ENCODE measurements at places on chromosomes 4 and X. TPM values are rescaled to one million over a fixed set of nuclear protein-coding genes. Genes with fewer than 3 reads are reported as not detected.

DNA sequence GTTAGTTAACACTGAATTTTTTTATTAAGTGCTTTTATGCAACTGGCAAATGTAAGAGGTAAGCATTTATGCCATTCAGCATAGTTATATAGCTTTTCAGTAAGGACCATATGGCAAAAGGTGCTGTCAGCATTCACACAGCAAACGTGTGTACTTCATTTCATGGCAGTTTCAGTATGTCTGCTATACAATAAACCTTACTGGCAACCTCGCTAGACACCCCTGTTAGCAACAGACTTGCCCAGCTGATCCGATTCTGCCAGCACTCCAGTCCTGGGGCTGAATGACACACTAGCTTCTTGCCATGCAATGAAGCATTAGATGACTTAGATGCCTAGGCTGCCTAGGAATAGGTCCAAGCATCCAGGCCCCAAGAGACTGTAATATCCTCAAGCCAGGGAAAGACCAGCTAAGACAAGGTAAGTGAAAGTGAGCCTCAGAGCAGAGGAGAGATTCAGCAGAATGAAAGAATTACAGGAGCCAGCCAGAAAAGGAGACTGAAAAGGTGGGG, 47.3 kb upstream of the DOCK11 start:
- no peak overlapping the region for H3K27ac ChIP-seq
- H3K27me3 ChIP-seq: no peaks in the 10 kb centered on the region
- no peak for DNase-seq
- H3K36me3 ChIP-seq: peaks cover 40% of the 10 kb centered on the region
- H3K4me3 ChIP-seq: no peak overlapping the region

DNA sequence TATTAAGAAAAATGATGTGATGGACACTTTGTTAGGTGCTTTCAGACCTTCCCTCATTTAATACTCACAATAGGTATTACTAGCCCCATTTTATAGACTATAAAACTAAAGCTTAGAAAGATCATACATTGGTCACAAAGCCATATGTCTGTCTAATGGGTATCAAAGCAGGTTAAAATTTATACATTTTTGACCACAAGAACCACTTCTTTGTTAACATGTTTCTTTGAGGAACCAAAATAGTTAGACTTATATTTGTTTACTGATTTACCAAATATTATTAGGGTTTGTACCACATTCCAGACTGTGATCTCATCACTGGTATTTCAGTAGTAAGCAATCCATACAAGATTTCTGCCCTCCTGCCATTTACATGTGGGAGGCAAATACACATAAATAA, 363.3 kb downstream of the NAF1 start:
- H3K27ac ChIP-seq: no peak overlapping the region
- DNase-seq: no peak
- H3K4me1 ChIP-seq: no peaks in the 10 kb centered on the region
- no peaks in the 10 kb centered on the region for H3K27me3 ChIP-seq
- H3K4me3 ChIP-seq: no peak overlapping the region

Gene MAGEB17
- polyA plus RNA-seq: 0.08 TPM

Gene MSANTD1
- polyA plus RNA-seq: 0.27 TPM

DNA sequence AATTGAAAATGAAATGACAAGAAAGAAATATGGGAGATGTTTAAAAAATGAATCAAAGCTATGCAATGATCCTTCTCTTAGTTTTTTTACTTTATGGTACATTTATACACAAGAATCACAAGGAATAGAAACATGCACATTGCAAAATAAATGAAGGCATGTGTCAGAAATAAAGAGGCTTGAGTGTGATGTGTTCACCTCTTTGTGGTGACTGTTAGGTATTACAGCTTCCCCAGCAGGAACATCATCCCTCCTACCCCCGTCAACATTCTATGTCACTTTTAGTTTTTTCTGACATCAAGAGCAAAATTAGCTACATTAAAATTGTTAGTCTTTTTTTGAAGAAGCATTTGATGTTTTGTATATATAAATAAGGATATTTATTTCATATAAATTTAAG, 214.8 kb downstream of the SLC4A4 start:
- no peak overlapping the region for H3K27ac ChIP-seq
- no peaks in the 10 kb centered on the region for H3K36me3 ChIP-seq
- no peak for DNase-seq
- H3K4me3 ChIP-seq: no peak overlapping the region

DNA sequence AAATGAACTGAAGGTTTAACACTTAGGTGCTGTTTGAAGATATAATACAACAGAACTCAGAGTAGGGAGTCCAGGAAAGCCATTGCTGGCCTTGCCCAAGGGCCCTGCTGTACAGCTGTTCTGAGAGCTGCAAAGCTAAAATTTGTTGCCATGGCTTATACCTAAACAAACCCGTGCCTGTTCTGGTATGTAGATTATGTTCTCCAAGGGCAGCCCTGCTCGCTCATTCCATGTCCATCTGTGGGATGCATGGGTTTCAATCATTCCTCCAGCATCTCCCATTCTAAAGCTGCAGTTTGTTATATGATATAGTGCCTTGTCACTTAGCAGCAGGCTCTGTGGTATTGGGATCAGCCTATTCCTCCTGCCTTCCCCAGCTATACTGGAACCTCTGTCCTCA, 80.8 kb upstream of the BMPR1B start:
- no peak for DNase-seq
- no peaks in the 10 kb centered on the region for H3K27me3 ChIP-seq

Gene GUCY1B1
- polyA plus RNA-seq: 3.6 TPM

Gene SLC10A6
- 0.38 TPM for polyA plus RNA-seq

Gene TACR3
- 0.06 TPM for polyA plus RNA-seq

DNA sequence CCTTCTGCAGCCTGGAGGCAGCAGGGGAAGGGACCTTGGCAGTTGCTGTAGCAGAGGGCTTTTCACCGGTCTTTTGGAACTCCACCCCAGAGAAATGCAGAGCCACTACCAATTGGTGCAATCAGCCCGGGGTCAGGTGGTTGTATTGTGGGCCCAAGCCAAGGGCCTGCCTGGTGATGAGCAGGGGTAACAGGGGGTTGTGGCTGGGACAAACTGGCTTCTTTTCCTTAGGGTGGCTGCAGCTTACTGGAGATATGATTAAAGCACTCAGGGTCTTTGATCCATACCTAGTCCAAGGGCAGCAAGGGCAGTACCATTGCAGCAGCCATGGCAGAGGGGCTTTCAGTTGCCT, 28.1 kb downstream of the ENPEP start:
- no peak overlapping the region for H3K27ac ChIP-seq
- no peaks in the 10 kb centered on the region for H3K36me3 ChIP-seq
- H3K4me3 ChIP-seq: no peak overlapping the region
- H3K4me1 ChIP-seq: no peaks in the 10 kb centered on the region

- no peak overlapping the region for H3K4me3 ChIP-seq
- no peak for DNase-seq
- H3K36me3 ChIP-seq: no peaks in the 10 kb centered on the region
- no peaks in the 10 kb centered on the region for H3K27me3 ChIP-seq
- no peaks in the 10 kb centered on the region for H3K4me1 ChIP-seq
Observed at GRCh38 chr4:184114431-184114830, 103.2 kb downstream of the ENPP6 start.

DNA sequence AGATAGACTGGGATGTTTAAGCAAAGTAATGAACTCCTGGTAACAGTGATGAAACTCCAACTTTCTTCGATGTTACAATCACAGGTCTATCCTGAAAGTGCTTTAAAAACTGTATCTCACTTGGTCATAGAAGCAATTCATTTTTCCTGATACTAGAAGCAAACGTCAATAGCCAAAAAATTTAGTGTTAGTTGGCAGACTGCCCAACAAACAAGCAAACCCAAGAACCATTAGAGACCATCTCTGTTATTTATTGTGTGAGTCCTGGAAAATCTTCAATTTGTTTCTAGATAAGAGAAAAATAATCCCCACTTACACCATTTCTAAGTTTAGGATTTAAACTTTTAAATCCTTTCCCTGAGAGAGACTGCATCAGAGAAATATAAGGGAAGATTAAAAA, 553.9 kb downstream of the INPP4B start:
- H3K4me3 ChIP-seq: no peak overlapping the region
- H3K4me1 ChIP-seq: no peaks in the 10 kb centered on the region
- no peak for DNase-seq
- H3K27ac ChIP-seq: no peak overlapping the region
- H3K27me3 ChIP-seq: no peaks in the 10 kb centered on the region

GRCh38 chrX:38285649-38286048, 41.7 kb downstream of the RPGR start:
- no peaks in the 10 kb centered on the region for H3K27me3 ChIP-seq
- H3K27ac ChIP-seq: no peak overlapping the region
- H3K4me1 ChIP-seq: no peaks in the 10 kb centered on the region
- H3K36me3 ChIP-seq: peaks cover 6% of the 10 kb centered on the region
- no peak overlapping the region for H3K4me3 ChIP-seq

Gene MAGEE2
- not detected for polyA plus RNA-seq

DNA sequence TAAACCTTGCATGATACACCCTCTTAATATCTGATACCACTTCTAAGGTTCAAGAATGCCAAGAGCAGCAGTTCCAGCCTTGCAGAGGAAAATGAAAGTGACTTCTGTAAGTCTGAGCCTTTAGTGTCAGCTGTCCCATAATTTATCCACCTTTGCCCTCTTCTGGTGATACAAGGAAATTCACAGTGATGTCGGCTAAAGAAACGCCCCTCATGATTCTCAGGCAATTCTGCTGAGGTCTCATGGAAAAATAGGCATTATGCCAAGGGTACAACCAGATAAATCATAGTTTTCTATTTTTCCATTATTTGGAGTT, 172.2 kb upstream of the CXCL13 start:
- no peaks in the 10 kb centered on the region for H3K4me1 ChIP-seq
- H3K36me3 ChIP-seq: no peaks in the 10 kb centered on the region
- DNase-seq: no peak

DNA sequence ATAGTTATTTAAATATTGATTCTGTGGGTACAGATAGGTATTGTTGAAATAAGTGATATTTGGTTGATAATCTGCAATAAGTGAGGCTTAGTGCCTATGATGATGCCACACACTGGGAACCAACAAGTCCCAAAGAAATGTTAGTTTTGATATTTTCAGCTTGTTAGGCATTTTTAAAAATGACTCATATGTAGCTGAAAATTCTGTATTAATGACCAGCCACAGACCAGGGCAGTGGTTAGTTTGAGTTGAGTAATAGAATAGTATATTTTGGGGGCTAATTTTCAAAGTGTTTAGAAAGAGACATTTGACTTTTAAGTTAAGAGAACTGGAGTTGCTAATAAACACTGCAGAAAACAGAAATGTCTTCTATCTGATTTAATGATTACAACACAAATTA, 9.4 kb downstream of the INTU start:
- H3K27ac ChIP-seq: no peak overlapping the region
- no peaks in the 10 kb centered on the region for H3K4me1 ChIP-seq
- no peaks in the 10 kb centered on the region for H3K27me3 ChIP-seq
- H3K36me3 ChIP-seq: peaks cover 7% of the 10 kb centered on the region

Gene HSFX1
- 0.69 TPM for polyA plus RNA-seq

DNA sequence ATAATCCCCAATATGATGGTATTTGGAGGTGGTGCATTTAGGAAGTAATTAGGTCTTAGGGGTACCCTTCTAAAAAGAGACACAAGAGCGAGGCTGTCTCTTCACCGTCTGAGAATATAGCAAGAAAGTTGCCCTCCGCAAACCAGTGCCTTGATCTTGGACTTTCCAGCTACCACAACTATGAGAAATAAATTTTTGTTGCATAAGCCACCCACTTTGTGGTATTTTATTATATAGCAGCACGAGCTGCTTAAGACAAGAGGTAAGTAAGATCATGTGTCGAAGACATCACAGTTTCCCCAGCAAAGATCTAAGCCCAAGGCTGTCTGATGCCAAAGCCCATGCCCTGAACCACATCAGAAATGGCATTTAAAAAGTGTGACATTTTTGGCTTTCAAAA, 9.6 kb upstream of the EXOSC9 start:
- no peaks in the 10 kb centered on the region for H3K4me1 ChIP-seq
- no peaks in the 10 kb centered on the region for H3K36me3 ChIP-seq
- no peak overlapping the region for H3K4me3 ChIP-seq
- H3K27ac ChIP-seq: no peak overlapping the region
- no peak for DNase-seq
- H3K27me3 ChIP-seq: peaks cover 3% of the 10 kb centered on the region

- no peak overlapping the region for H3K27ac ChIP-seq
- no peaks in the 10 kb centered on the region for H3K4me1 ChIP-seq
- DNase-seq: no peak
- no peak overlapping the region for H3K4me3 ChIP-seq
Observed at GRCh38 chr4:5152521-5152920, 101.2 kb downstream of the STK32B start.

DNA sequence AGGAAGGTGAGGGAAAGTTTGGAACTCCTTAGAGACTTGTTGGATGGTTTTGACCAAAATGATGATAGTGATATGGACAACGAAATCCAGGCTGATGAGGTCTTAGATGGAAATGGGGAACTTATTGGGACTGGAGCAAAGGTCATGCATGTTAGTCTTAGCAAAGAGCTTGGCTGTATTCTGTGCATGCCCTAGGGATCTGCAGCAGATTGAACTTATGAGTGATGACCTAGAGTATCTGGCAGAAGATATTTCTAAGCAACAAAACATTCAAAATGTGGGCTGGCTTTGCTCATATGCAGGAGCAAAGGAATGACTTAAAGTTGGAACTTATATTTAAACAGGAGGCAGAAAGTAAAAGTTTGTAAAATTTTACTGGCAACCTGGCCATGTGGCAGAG, 489.3 kb upstream of the DIPK2B start:
- no peak for DNase-seq
- H3K4me1 ChIP-seq: no peaks in the 10 kb centered on the region
- H3K27me3 ChIP-seq: no peaks in the 10 kb centered on the region

Gene GPR82
- not detected for polyA plus RNA-seq

Gene SOX3
- 0.10 TPM for polyA plus RNA-seq

DNA sequence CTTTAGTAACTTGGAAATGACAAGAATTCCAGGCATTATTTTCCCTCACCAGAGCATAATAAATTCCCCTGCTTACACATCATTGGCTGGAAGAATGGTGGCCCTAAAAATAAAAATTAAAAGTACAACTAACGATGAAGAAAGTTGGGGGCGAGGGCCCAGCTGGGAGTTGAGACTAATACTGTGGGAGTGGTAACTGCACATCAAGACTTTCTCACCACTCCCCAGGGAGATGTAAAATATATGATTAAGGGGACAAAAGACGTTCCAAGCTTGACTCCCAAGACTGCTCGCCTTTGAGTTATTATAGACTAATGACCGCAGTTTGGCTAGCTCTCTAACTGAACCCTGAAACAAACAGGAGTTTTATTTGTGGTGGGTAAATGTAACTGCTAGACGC, 30.0 kb downstream of the SMIM31 start:
- H3K4me1 ChIP-seq: no peaks in the 10 kb centered on the region
- DNase-seq: no peak
- H3K36me3 ChIP-seq: no peaks in the 10 kb centered on the region
- H3K27me3 ChIP-seq: no peaks in the 10 kb centered on the region

DNA sequence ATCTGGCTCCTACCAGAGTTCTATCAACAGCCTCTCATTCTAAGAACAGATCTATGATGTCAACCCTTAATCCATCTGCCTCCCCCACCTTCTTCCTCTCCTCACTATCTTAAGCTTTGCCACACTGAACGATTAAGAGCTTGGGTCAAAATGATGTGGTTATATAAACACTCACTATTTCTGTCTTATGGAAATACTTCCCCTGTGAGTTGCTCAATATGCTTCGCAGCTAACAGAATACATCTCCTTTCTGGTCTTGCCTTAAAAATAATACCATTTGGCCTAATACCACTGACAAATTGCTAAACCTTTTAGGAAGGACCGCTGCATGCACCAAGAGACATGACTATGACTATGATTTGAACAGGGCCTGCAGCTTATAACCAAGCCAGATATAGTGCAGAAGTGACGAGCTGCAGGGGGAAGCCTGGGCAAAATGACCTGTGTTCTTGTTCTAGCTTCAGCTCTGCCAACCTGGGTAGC, 130.9 kb downstream of the RNF150 start:
- H3K27me3 ChIP-seq: no peaks in the 10 kb centered on the region
- DNase-seq: no peak
- peak overlapping the region; percentile 85 for H3K27ac ChIP-seq
- peak overlapping the region; percentile 44 for H3K4me3 ChIP-seq
- H3K36me3 ChIP-seq: no peaks in the 10 kb centered on the region
